HCT116 (cell line): ENCODE measurements at places on chromosomes 5 and 9. TPM values are rescaled to one million over a fixed set of nuclear protein-coding genes. Genes with fewer than 3 reads are reported as not detected.

GRCh38 chr9:36146651-36147050 lies 10.1 kb downstream of the GLIPR2 start:
- H3K27me3 ChIP-seq, result no peaks in the 10 kb centered on the region
- no peaks in the 10 kb centered on the region for H3K36me3 ChIP-seq
- H3K4me3 ChIP-seq, result no peak overlapping the region
- peaks cover 12% of the 10 kb centered on the region for H3K4me1 ChIP-seq
- DNase-seq, result no peak

DNA sequence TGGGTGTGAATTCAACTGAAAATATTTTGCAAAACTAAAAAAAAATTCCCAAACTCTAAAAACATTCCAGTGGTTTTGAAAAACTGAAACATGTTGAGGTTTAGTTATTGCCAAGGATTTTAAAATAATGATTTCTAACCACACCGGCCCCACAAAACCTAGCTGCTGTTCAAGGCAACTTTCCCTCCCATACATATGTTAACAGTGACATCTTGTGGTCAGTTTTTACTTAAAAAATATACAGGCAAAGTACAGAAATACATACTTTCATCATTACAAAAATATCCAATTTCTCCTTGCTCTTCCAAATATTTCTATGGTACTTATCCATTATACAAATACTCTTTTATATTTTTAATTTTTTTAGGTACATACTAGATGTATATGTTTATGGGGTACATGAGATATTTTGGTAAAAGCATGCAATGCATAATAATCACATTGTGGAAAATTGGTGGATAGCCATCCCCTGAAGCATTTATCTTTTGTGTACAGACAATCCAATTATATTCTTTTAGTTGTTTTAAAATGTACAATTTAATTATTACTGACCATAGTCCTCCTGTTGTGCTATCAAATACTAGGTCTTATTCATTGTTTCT lies 34.4 kb upstream of the MRPS30 start:
- peak; percentile 38 for DNase-seq
- no peak overlapping the region for H3K27ac ChIP-seq
- no peak overlapping the region for H3K4me3 ChIP-seq

- DNase-seq, result no peak
- H3K36me3 ChIP-seq, result no peaks in the 10 kb centered on the region
- no peak overlapping the region for H3K27ac ChIP-seq
- no peaks in the 10 kb centered on the region for H3K4me1 ChIP-seq
- H3K4me3 ChIP-seq, result no peak overlapping the region
Measured at GRCh38 chr9:70080481-70081119, 37.0 kb downstream of the MAMDC2 start.

The NDUFB6 gene
- 68.9 TPM for total RNA-seq

DNA sequence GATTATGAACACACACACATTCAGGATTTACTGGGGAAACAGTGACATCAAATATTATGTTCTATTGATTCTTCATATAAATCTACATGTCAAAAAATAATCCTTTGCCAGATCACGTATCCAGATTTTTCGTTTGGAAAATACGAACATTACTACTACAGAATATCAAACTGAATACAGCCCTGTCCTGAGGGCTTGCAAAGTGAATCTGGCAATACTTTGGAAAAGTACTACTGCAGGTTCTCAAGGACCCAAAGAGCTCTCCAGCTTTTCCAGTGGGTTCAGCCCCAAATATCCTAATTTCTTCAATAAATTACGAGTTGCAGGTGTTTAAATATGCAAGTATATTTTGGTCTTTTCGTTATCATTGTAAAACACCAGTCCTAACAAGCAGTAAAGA lies 411 bp upstream of the NDUFS4 start:
- no peak for DNase-seq
- no peaks in the 10 kb centered on the region; the same call in 1 of the 2 replicates for H3K4me1 ChIP-seq
- no peak overlapping the region; the same call in 1 of the 2 replicates for H3K27ac ChIP-seq

The PLAC8L1 gene
- 2.6 TPM for total RNA-seq
